ENCODE measurements at places on chromosomes 3 and 15. TPM values are rescaled to one million over a fixed set of nuclear protein-coding genes. Genes with fewer than 3 reads are reported as not detected.
A peak's percentile ranks its signal among the peaks of the same experiment; 100 is the strongest.

- no peak for DNase-seq
Measured at GRCh38 chr3:79297245-79297960, 470.4 kb downstream of the ROBO1 start.

ESYT3 gene
- total RNA-seq: 2.4 TPM

DNA sequence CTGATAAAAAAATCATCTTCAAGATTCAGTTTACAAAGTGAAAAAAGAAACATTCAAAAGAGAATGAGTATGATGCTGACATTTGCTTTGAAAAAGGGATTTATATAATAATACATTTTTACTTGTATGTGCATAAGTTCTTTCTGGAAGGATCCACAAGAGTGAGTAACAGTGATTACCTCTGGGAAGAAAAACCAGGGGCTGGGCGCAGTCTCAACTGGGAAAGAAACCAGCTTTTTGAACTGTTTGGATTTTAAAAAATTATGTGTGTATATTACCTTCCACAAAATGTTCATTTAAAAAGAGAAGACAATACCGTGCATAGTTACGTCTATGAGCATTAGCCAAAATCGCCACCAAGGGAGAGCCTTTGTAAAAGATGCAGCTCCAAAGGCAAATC is 1.3 kb downstream of the CLEC3B start:
- DNase-seq: no peak

- DNase-seq: no peak
Measured at GRCh38 chr3:125033616-125034015, 22.2 kb downstream of the HEG1 start.

DNA sequence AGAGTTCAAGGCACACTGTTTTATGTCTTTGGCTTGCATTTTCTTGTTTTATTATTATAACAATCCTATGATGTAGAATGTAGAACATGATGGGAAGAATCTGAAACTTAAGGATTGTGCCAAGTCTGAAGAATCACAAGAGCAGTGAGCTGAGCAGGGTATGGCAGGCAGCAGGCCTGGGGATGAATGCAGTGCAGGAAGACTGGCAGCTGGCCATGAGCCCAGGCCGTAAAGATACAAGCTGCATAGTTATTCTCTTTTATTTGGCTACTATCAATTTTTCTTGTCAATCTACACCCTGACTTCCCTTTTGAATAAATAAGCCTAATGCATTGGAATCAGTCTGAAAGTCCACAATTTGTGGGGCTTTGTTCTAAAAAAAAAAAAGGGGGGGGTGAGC is 89.6 kb upstream of the ARPP21 start:
- DNase-seq: no peak

- no peak for DNase-seq
Measured at GRCh38 chr15:66614456-66614855, 48.7 kb upstream of the LCTL start.

- no peak for DNase-seq
Measured at GRCh38 chr3:45409369-45409768, 21.0 kb downstream of the LARS2 start.

- DNase-seq: no peak
Measured at GRCh38 chr3:132606085-132606484, 9.0 kb downstream of the ACKR4 start.

GRCh38 chr3:114451561-114452018 is 157.8 kb downstream of the TIGIT start:
- DNase-seq: peak; percentile 76

LDHAL6B gene
- total RNA-seq: not detected

DNA sequence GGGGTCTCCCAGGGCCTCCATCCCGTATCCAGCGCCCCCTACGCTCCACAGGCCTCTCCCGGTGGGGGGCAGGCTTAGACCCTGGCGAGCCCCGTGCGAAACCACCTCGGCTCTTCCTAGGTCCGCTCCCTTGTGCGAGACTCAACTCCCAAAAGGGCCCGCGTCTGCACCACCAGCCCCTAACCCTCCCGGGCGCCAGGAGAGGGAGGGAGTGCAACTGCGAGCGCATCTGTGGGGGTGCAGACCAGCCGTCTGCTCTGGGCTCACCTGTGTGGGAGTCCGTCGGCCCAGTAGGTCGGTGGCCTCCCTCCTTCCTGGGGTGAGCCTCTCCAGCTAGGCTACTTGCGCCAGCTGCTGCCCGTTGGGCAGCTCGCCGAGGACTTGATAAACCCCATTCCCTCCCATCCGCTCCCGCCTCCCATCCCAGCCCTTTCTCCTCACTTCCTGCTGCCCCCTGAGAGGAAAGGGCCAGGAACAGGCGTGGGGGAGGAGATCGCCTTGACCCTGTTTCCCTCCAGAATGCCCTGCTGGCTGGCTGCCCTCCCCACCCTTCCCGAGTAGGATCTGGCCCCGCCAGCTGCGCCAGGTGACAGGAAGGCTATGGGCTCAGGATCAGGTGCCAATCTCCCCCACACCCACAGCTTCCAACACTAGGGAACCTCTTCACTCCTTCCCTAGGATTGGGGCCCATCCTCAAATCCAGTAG is at the start of gene HYAL2:
TSS of gene HYAL2 (minus strand) at position 360 of the 706 bp plus-strand sequence. CDS start 2,256 bp downstream, outside the sequence.
- no peak for DNase-seq

- no peak for DNase-seq
Measured at GRCh38 chr3:65443739-65444446, 594.8 kb downstream of the MAGI1 start.

KY gene
- 3.9 TPM for total RNA-seq

FOXB1 gene
- total RNA-seq: not detected

DNA sequence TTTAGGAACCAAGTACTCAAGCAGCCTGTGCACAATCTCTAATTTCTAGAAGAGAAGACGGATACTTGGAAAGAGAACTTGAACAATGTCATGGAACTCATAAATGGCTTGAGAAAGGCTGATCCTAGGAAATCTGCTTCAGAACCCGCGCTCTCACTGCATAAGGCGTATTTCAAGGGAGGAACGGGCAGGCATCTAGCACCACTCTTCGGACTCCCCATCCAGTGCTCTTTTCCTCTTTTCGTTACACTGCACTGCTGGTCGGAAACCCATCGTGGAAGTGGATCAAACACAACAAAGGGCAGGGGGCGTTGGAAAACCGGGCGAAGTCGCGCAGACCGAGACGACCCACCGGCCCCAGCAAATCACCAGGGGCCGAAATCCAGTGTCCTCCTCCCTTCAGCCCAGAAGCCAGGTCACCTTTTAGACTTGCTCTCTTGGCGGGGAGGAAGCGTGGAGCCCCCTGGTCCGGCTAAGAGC is 539 bp upstream of the TLNRD1 start:
- no peak for DNase-seq

ZBED2 gene
- not detected for total RNA-seq

GRCh38 chr3:36890261-36890660 is 54.6 kb downstream of the TRANK1 start:
- DNase-seq: no peak

GRCh38 chr3:133983126-133983525 is 46.6 kb downstream of the SLCO2A1 start:
- DNase-seq: peak; percentile 29

UBXN7 gene
- total RNA-seq: 30.1 TPM

GRCh38 chr3:81518945-81519344 is 242.5 kb downstream of the GBE1 start:
- DNase-seq: no peak

DNA sequence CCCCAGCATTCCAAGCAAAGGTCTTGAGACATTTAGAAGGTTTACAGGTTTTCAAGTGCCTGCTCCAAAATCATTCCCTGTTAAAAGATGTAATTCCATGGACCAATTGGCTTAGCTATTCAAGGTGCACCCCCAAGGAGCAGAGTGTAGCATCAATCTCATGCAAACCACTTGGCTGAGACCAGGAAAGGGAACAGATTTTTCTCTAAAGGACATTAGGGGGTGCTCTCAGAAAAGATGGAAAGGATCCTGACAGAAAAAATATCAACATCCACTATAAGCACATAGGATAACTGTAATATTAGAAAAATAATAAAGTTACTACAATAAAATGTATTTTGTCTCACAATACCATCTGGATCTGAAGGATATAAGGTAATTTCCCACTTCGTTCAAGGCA is 328.0 kb upstream of the CDIN1 start:
- no peak for DNase-seq

VILL gene
- total RNA-seq: 2.6 TPM

DNA sequence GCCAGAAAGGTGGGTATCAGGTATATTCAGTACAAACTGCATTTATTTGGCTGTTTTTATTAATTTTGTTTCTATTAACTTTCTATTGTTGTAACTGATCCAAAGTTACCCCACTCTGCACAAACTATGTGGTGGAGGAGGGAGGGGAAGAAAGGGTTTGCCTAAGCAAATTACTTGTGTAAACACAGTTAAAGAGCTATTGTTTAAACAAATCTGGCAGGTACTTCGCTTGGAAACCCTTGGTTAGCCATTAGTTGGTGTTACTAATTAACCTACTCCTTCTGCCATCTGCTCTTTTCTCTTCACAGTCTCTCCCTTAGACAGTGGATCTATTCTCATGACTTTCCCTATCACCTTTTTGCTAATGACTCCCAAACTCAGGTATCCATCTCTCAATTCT is 328.4 kb upstream of the NECTIN3 start:
- DNase-seq: no peak

DNA sequence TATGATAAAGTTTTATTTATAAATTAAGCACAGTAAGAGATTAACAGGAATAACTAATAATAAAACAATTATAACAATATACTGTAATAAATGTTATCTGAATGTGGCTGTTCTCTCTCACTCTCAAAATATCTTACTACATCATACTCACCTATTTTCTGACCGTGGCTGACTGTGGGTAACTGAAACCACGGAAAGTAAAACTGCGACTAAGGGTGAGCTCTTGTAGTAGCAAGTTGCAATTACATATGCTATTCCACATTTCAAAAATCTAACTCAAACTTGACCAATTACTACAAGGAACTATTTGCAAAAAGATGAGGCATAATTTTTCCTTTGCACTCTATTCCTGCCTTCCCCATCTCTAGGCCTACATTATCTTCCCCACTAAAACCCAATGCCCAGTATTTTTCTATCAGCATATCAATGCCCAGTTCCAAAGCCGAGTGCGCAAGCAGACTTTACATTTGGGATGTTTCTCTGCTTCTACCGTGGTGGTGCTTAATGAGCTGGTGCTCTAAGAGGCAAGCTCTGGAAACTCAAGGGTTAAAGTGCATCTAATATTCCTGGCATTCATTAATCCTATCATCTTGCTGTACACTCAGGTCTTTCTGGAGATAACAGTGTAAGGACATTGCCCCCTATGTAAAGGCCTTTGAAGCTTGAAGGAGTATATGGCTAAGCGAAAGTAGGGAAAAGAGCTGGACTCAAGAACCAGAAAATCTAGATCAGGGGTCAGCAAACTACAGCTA is 6.7 kb downstream of the PCYT1A start:
- DNase-seq: no peak

GRCh38 chr3:111695636-111696117 is 100.5 kb upstream of the ZBED2 start:
- no peak for DNase-seq

- DNase-seq: peak; percentile 94
Measured at GRCh38 chr3:194323785-194324735, 27.1 kb downstream of the CPN2 start.

DNA sequence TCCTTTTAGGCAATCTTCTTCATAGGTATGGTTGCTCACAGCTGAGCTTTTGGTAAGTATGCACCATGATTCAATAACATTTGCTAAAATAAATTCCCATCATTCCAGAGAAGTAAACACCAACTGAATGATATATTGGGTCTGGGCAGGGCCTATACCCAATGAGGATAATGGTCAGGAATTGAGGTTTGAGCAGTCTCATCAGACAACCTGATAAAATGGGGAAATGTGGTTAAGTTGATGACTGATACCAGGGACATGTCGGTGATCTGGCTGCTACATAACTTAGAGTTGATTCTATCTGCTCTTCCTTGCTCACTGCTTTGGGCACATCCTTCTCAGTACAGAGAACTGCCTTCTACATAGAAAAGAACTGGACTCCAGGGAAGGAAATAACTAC is 92.9 kb downstream of the GPR156 start:
- no peak for DNase-seq

- DNase-seq: no peak
Measured at GRCh38 chr3:42853056-42853455, 22.6 kb downstream of the CYP8B1 start.

DNA sequence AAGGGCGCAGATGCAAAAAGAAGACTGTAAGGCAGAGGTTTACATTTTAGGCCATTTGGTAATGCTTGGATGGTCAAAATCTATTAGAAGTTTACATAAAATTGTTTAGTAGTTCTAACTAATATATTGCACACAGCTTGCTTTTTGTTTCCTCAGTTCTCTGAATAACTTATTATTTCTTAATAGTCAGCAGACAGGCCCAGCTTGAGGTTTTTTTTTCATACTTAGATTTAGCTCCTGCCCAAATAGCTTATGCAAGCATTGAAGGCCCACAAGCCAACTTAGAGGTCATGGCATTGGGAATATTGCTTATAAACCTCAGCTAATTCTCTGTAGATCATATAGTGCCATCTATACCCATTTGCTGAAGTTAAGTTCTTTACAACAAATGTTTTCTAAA is 172.5 kb downstream of the RAP2B start:
- no peak for DNase-seq

GRCh38 chr3:134601539-134602439 is 49.0 kb downstream of the KY start:
- peak; percentile 63 for DNase-seq

DNA sequence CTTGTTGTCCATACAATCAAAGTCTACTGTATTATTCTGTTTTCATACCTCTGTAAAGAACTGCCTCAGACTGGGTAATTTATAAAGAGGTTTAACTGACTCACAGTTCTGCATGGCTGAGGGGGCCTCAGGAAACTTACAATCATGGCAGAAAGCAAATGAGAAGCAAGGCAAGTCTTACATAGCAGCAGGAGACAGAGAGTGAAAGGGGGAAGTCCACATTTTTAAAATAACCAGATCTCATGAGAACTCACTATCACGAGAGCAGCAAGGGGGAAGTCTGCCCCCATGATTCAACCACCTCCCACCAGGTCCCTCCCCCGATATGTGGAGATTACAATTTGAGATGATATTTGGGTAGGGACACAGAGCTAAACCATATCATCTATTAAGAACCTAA is 724.6 kb upstream of the CBLB start:
- no peak for DNase-seq

GRCh38 chr3:132432639-132433038 is 15.3 kb downstream of the DNAJC13 start:
- DNase-seq: no peak

GRCh38 chr3:69472093-69472492 is 86.2 kb upstream of the FRMD4B start:
- DNase-seq: no peak

GRCh38 chr15:45678459-45679178 is 43.8 kb downstream of the SQOR start:
- DNase-seq: no peak

POC1A gene
- total RNA-seq: 1.5 TPM

DNA sequence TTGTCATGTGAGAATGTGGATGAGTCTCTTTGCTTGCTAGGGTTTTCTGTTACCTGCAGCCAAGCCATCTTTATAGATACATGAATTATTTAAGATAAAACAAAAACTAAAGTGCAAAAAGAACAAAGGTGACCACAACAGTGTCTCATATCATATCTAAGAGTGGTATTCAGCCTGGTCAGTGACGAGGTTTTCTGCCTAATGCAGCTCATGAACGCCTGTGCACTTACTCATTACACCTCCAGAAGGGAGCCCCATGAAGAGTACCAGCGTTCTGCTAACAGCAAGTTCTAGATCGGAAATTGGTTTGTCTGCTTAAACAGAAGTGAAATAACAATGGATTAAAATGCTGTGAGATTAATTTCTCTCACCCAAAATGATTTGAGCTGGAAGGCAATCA is 19.2 kb downstream of the PXYLP1 start:
- DNase-seq: no peak

Measured in cardiac septum (tissue), 1 donor.